Activated CD4-positive, alpha-beta T cell treated with anti-CD3 and anti-CD28 coated beads, Interleukin-2, Interleukin-4, amounts not matched to agents 100 ng/mL and 50 ng/mL, durations not matched to agents 16 hours and 8 hours (primary cell): ENCODE measurements at places on chromosomes 11 and 22.

DNA sequence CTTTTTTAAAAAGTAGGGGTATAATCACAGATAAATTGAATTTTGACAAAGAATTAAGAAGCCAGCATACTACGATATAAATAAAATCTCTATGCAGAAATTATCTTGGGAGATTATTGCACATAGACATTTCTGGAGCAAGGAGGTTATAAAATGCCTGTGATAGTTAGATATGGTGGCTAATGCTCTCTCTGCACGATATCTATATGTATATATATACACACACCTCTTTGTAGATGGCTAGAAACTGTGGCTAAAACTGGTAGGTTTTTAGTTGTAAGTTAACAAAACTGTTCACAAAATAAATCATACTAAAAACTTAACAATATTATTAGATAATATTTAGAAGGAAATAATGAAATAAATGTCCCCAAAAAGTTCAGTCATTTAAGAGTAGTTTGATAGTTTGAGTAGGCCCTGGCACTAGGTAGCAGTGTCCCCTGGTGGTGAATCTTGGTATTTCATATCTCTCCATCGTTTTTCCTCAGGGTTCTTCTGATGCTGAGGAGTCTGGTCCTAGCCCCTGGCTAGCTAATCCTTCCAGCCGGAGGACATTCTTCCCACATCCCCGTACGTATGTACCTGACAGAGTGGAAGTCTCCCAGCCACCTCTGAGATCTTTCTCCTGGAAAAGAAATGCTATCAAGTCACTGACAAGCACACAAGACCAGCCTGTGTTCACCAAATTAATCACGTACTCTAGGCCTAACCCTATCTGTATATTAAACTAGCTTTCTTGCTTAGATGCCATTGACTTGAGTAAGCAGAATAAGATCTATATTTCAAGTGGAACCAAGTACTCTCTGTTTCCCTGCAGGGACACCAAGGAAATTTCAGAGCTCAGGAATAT is 32.2 kb downstream of the ART5 start:
- DNase-seq = peak; percentile 50

- no peak for DNase-seq
Measured at GRCh38 chr11:70628176-70628854, 230.0 kb downstream of the CTTN start.

- DNase-seq = no peak
Measured at GRCh38 chr11:119795690-119796089, 66.7 kb upstream of the NECTIN1 start.

- no peak for DNase-seq
Measured at GRCh38 chr11:19828382-19829108, 115.9 kb downstream of the NAV2 start.

GRCh38 chr22:24244144-24244787 is 616 bp downstream of the GGT5 start:
- DNase-seq = no peak

DNA sequence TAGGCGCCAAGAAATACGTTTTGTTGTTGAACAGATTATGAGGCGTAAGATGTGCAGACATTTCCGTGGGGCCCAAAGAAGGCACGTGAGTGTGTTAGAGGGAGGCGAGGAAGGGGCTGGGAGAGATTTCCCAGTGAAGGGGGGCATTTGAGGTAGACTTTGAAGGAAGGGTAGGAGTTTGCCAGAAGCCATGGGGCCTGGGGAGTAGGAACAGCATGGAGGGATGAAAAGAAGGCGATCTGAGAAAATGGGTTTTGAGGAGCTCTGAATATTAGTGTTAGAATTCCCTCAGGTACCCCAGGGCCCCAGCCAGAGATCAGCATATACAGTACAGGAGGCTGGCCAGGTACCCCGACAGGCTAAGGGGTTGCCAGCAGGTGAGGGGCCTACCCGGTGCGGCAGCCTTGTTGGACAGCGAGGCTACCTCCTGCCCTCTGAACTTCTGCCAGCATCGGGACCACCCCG is 414 bp upstream of the MIEF1 start:
- no peak for DNase-seq

- no peak for DNase-seq
Measured at GRCh38 chr11:10584071-10584501, 15.6 kb upstream of the LYVE1 start.

DNA sequence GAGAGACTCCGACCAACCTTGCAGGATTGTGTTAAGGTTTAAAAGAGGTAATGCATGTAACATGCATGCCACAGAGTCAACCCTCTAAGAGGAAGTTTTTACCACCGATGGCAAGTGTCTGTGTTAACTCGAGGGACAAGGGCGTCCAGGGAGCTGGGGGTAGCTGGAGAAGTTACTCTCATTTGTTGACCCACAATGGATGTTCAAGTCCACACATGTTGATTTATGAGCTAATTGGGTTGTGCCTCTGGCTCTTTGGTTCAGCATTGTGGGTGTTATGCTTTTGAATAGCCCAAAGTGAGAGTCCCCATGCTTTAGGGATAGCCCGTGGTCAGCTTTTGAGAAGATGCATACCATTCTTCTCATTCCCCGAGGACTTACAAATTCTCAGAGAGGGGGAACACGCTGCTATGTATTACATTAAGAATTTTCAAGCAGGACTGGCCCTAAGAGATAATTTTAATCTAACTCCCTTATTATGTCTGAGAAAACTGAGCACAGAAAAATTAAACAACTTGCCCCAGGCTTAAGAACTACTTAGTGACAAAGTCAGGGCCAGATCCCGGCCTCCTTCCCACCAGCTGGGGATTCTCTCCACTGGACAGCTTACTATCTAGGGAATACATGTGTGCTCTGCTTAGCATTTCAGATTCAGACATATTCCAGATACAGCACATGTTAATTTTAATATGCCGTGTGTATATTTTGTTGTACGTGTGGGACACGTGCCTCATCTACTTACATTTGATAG is 5.2 kb upstream of the PLET1 start:
- DNase-seq = no peak

DNA sequence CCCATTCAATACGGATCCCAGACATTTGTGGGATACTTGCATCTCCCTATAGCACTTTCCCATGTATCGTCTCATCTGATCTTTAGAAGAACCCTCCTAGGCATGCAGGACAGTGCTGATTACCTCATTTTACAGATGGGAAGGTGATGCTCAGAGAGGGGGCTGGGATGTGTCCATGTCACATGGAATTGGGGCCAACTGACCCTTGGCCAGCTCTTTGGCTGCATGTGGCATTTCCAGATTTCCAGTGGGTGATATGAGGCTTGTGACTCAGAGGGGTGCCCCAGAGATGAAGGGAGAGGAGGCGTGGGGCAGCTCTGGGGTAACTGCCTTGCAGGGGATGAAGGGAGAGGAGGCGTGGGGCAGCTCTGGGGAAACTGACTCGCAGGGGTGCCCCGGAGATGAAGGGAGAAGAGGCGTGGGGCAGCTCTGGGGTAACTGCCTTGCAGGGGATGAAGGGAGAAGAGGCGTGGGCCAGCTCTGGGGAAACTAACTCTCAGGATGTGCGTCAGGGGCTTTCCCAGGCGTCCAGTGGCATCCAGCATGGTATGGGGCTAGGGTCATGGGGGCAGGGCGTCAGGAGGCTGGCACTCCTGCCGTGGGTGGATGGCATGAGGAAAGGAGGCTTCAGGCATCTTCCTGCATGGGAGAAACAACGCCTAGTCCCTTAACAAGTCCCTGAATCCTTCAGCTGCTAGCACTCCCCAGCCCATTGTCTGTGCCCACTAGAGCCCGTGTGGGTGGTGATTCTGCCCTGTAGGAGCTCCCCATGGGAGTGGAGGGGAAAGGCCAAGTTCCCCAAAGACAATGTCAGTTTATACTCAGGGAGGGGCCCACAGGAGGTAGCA is 11.9 kb upstream of the CERK start:
- peak; percentile 17 for DNase-seq

DNA sequence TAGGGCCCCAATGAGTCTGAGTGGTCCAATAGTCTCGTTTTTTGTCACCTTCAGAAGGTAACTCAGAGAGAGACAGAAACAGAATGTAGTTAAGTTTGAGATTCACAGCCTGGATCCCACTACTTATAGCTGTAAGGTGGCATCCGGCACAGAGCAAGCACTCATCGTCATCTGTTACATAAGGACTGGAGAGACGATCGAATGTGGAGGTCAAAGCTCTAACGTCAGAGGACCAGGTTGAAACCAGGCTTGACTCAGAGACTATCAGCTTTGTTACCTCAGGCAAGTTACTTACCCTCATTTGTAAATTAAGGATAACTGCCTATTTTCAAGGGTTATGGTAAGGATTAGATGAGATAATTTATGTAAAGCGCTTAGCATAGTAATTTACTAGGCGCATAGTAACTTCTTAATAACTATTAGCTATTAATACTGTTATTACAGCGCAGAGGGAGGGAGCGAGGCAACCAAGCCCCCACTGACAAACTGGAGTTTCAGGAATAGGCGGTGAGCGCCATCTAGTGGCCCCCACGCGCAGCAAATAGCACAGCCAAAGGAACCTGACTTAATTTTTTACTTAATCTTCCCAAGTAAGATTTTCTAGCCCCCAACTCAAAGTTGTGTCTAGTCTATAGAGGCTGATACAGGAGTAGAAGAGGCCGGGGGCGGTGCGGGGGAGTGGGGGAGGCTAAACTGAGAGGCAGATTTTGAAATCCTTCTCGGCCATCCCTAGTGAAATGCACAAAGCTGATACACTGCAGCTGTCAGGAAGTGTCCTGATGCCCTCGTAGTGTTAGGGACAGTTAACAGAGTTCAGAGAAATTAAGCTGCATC is 29.0 kb upstream of the API5 start:
- peak; percentile 34 for DNase-seq

DNA sequence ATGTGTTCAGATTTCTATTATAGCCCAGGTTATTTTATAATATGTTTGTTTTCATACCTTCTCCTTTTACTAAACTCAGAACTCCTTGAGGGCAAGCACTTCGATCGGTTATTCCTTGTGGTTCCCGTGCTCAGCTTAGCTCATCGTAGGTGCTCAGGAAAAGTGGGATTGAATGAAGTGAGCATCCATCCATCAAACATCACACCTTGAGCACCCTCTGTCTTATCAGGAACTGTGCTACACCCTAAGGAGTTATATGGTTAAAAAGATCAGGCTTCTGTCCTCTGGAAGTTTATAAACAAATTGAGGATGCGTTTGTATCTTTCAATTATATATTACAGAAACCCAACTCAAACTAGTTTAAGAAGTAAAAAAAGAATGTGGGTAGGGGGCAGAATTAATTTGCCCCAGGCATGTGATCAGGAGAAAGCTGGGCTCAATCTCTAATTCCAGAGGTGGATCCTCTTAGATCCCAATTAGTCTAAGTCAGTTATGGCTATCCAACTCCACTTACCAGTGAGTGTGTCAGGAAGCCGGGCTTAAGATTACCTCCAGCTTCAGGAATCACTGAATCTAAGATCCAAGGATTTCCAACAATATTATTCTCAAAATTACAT is 59.9 kb upstream of the RRAS2 start:
- DNase-seq = no peak

GRCh38 chr11:115676206-115676605 is 172.0 kb upstream of the CADM1 start:
- DNase-seq = no peak

DNA sequence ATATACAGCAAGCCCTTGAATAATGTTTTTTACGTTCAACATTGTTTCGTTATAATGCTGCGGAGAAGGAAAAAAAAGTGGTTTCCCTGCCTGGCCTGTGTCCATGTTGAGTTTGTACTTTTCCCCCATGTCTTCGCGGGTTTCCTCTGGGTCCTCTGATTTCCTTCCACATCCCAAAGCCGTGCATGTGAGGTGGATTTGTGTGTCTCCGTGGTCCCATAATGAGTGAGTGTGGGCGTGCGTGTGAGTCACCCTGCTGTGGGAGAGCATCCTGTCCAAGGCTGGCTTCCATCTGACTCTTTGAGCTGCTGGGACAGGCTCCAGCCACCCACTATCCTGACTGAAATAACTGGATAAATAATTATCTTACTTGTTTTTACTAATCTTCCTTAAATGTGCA is 29.6 kb upstream of the SNX19 start:
- DNase-seq = no peak

GRCh38 chr22:21778705-21779363 is 43.2 kb upstream of the YPEL1 start:
- no peak for DNase-seq

DNA sequence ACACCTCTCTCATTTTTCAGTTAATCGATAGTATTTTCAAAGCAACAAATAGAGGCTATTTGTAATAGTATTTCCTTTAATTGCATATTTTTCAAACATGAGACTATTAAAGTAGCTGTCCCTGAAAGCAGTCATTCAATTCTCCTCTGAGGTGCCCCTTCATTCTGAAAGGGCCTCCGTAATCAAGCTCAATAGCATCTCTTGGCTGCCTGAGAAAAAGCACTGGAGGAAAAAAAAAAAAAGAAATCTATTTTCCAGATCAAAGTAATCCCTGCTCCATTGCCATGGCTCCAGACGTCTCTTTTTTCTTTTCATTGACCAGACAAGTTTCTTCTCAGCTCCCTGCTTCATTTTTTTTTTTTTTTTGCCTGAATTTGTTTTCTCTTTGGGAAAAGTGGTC is 154.5 kb upstream of the BLID start:
- DNase-seq = no peak

- no peak for DNase-seq
Measured at GRCh38 chr22:30077279-30077880, 2.9 kb upstream of the HORMAD2 start.

DNA sequence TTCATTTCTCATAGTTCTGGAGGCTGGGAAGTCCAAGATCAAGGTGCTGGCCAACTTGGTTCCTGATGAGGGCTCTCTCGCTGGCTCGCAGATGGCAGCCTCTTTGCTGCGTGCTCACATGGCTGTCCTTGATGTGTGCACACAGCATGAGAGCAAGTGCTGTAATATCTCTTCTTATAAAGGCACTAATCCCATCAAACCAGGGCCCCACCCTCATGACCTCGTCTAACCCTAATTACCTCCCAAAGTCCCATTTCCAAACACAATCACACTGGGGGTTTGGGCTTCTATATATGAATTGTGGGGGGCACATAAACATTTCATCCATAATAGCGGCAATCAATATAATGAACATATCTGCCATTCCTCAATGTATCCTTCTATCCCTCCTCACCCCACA is 1062.1 kb downstream of the BRD1 start:
- DNase-seq = no peak

DNA sequence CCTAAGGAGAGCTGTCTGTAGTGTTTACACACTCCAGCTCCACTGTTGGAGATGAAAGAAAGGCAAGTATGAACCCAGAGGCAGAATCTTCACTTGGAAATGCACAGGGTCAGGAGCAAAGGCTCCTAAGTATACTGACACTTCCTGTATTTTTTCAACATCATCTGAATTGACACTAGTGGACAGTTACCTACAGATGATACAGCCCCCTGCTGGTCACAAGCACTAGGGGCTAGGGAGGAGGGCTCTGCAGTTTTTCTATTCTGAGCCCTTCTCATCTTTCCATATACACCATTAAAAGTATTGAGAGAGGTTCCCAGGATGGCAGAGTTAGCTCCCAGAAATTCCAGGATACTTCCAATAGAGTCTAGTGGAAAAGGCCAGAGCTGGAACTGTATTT is 290.3 kb upstream of the API5 start:
- no peak for DNase-seq

GRCh38 chr22:49046546-49047361 is 780.9 kb downstream of the BRD1 start:
- peak; percentile 33 for DNase-seq
